Subcutaneous adipose tissue (tissue), 4 donors: ENCODE measurements at places on chromosomes 13 and 19. TPM values are rescaled to one million over a fixed set of nuclear protein-coding genes. Genes with fewer than 3 reads are reported as not detected.

The PCSK4 gene
- total RNA-seq = 1.7 TPM

The AMH gene
- total RNA-seq = 0.34 TPM

The CYP4F12 gene
- 21.9 TPM for total RNA-seq

The SIAH3 gene
- total RNA-seq = not detected

The SPACA4 gene
- total RNA-seq = not detected

The ZNF575 gene
- not detected for total RNA-seq

The RUBCNL gene
- 0.94 TPM for total RNA-seq

The MADCAM1 gene
- not detected for total RNA-seq

The TGFB1 gene
- 14.1 TPM for total RNA-seq

The KLK15 gene
- not detected for total RNA-seq

The BICRA gene
- total RNA-seq = 6.8 TPM

The TMPRSS9 gene
- total RNA-seq = not detected

The ADGRE3 gene
- total RNA-seq = not detected

The LILRB2 gene
- 5.9 TPM for total RNA-seq

The ACER1 gene
- not detected for total RNA-seq

The ZNF333 gene
- total RNA-seq = 30.8 TPM

The PSG6 gene
- not detected for total RNA-seq

The FCAR gene
- total RNA-seq = 3.9 TPM

The SHKBP1 gene
- 37.3 TPM for total RNA-seq

The PALM3 gene
- not detected for total RNA-seq

The CABP5 gene
- total RNA-seq = not detected

The KIR3DL2 gene
- not detected for total RNA-seq

The GRIN3B gene
- not detected for total RNA-seq

The ATP4A gene
- total RNA-seq = not detected
